Inflammatory macrophage (primary cell): ENCODE measurements at places on chromosomes 3 and 15.
A peak's percentile ranks its signal among the peaks of the same experiment; 100 is the strongest.

GRCh38 chr3:34396956-34397355 is 598.5 kb downstream of the PDCD6IP start:
- DNase-seq, result peak; percentile 66

- DNase-seq, result no peak
These were observed 18.8 kb upstream of the GASK1A start for GRCh38 chr3:42960282-42960681.

- DNase-seq, result no peak
These were observed 31.6 kb upstream of the GABRG3 start for GRCh38 chr15:26939398-26939797.

- DNase-seq, result peak; percentile 90
These were observed at the start of gene TBCCD1 for GRCh38 chr3:186567072-186567921. TSS of gene TBCCD1 (minus strand) at chr3:186567339. CDS start at chr3:186564329, 3,010 bp downstream.

DNA sequence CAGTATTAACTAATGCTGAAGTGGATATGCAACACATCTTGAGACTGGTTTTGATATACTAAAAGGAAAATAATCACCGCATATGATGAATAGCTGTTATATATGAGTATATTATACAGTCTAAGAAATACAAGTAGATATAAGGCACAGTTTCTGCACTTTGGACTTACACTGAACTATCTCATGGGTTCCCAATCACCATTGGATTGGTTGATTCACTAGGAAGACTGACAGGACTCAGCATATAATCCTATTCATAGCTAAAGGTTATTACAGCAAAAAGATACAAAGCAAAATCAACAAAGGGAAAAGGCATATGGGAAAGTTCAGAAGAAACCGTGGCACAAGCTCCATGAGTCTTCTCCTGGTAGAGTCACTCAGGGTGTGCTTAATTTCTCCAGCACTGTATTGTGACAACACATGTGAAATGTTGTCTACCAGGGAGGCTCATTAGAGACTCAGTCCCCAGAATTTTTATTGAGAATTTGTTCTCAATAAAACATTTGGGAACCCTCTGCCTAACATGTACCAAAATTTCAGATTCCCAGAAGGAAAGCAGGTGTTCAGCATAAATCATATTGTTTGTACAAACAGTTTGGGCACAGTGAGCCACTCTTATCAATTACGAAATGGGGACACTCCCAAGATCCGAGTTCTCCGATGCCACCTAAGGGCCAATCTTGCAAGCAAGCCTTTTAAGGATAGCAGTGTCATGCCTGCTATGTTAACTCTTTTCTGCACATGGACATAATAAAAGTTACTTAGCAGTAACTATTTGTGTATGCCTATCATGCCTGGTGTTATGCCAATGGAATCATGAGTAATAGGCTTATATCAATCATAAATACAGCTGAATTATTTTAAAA is 26.8 kb downstream of the CMC1 start:
- DNase-seq, result no peak

DNA sequence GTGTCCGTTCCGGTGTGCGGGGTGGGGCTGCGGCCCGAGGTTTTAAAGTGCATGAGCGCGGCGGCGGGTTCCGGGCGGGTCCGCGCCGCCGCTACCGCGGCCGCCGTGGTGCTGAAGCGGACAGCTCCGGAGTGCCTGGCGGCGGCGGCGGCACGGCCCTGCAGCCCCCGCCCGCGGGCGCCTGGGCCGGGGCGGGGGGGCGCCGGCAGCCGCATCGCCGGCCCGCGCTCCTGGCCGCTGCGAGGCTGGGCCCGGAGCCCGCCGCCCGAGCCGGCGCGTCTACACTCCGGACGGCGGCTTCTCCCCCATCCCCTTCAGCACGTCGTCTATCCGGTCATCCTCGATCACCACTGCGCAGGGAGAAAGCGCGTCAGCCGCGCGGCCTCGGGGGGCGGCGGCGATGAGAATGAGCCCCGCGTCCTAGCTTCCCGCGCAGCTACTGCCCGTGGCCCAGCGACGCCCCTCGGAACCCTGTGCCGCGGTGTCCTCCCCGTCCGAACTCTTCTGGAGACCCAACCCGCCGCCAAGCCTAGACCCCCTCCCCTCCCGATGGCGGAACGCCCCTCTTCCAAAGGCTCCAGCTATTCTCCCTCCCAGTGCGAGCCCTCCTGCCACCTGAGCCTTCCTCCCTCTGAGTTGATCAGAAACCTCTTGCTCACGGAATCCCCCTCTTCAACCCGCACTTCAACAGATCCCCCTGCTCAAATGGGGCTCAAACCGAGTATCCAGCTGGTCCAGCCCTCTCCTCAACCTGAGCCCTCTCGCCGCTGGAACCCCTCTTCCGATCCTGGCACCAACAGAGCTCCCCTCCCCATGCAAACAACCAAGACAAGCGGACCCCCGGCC is 1.3 kb downstream of the CAMK2N2 start:
- peak; percentile 41 for DNase-seq

- DNase-seq, result peak; percentile 49
These were observed 27.8 kb upstream of the ITPKA start for GRCh38 chr15:41465822-41466421.
